Naive thymus-derived CD4-positive, alpha-beta T cell (primary cell): ENCODE measurements at places on chromosomes 4 and X.

DNA sequence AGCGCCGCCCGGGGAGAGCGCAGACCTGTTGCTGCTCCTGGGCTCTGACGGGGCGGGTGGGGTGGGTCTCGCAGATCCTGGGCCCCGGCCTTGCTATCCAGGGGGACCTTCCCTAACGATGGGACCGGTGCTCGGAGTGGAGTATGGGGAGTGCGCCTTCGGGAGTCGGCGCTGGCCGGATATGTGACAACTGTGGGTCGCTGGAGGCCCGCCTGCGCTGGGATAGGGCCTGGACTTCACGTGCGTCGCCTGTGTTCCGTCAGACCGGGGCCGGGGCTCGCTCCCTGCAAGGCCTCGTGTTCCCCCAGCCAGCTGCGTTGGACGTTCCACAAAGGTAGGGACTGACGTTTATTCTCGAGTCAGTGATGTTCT is 1.3 kb downstream of the TBL1X start:
- H3K27me3 ChIP-seq: no peaks in the 10 kb centered on the region
- peak overlapping the region; percentile 86 for H3K27ac ChIP-seq
- peak; percentile 23 for DNase-seq
- H3K36me3 ChIP-seq: no peaks in the 10 kb centered on the region
- H3K4me3 ChIP-seq: peak overlapping the region; percentile 38
- H3K4me1 ChIP-seq: peaks cover 22% of the 10 kb centered on the region

- H3K27ac ChIP-seq: no peak overlapping the region
- no peaks in the 10 kb centered on the region for H3K27me3 ChIP-seq
- no peak overlapping the region for H3K4me3 ChIP-seq
- no peaks in the 10 kb centered on the region for H3K4me1 ChIP-seq
- no peaks in the 10 kb centered on the region for H3K36me3 ChIP-seq
Observed at GRCh38 chr4:11028334-11028733, 343.8 kb upstream of the CLNK start.

GRCh38 chrX:124269881-124270280 is 62.6 kb upstream of the TEX13D start:
- no peaks in the 10 kb centered on the region for H3K36me3 ChIP-seq
- no peak for DNase-seq
- no peak overlapping the region for H3K27ac ChIP-seq
- H3K27me3 ChIP-seq: no peaks in the 10 kb centered on the region
- H3K4me3 ChIP-seq: no peak overlapping the region

DNA sequence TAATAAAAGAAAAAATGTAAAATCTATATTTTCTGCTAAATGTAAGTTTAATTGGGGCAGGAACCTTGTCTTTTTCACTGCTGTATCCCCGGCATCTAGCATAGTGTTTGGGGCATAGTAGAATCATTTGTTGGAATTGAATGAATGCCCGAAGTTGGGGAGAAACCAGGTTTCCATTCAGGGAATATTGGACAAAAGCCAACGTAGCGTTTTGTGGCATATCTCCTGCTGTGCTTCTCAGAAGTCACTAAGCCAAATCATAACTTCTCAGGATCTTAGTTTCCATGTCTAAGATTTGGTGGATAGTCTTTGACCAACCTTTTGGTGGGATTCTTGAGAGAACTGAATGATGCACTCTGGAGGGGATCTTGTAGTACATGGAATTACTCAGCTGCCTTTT is 42.0 kb upstream of the PGRMC2 start:
- H3K4me3 ChIP-seq: no peak overlapping the region
- no peak overlapping the region for H3K27ac ChIP-seq
- no peaks in the 10 kb centered on the region for H3K36me3 ChIP-seq

DNA sequence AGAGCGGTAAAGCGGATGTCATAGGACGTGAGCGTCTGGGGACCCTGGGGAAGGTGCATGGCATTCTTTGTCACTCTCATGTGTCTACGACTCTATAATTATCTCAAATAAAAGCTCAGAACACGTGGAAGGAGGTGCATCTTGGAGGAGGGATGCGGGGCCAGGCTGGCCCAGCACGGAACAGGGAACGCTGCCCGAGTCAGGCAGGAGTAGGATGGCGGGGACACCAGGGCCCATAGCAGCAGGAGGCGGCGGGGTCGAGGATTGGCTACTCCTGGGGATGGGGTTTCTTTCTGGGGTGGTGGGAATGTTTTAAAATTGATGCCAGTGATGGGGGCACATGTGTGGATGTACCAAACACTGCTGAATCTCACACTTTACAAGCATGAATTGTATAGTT is 5.4 kb upstream of the HTRA3 start:
- H3K36me3 ChIP-seq: no peaks in the 10 kb centered on the region
- H3K27ac ChIP-seq: no peak overlapping the region
- no peak overlapping the region for H3K4me3 ChIP-seq
- no peak for DNase-seq
- H3K27me3 ChIP-seq: no peaks in the 10 kb centered on the region
- no peaks in the 10 kb centered on the region for H3K4me1 ChIP-seq

GRCh38 chrX:38275615-38276014 is 51.7 kb downstream of the RPGR start:
- no peaks in the 10 kb centered on the region for H3K27me3 ChIP-seq
- no peak for DNase-seq
- H3K4me1 ChIP-seq: no peaks in the 10 kb centered on the region
- H3K36me3 ChIP-seq: no peaks in the 10 kb centered on the region
- no peak overlapping the region for H3K27ac ChIP-seq
